ENCODE measurements at places on chromosomes 3 and 15.

GRCh38 chr3:170128259-170128976 lies 53.1 kb downstream of the PHC3 start:
- peak; percentile 91 for DNase-seq

GRCh38 chr3:28935146-28935545 lies 345.7 kb upstream of the RBMS3 start:
- no peak for DNase-seq

- DNase-seq = no peak
Measured at GRCh38 chr3:21356402-21356801, 394.6 kb downstream of the ZNF385D start.

DNA sequence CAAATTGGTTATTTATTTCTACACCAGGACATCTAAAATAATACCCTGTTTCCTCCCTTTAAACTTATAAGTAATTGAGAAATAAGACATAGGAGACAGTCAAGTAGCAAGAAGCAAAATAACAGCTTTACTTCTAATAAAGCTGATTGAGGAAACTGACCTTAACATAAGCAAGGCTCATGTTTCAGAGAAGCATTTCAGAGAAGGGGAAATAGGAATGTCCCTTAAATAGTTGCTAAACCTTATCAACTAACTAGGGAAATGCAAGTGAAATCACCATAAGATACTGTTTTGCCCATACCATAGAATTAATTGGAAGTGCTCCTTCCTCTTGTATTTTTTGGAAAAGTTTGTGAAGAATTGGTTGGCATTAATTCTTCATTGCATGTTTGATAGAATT lies 84.9 kb downstream of the B3GALNT1 start:
- DNase-seq = no peak

DNA sequence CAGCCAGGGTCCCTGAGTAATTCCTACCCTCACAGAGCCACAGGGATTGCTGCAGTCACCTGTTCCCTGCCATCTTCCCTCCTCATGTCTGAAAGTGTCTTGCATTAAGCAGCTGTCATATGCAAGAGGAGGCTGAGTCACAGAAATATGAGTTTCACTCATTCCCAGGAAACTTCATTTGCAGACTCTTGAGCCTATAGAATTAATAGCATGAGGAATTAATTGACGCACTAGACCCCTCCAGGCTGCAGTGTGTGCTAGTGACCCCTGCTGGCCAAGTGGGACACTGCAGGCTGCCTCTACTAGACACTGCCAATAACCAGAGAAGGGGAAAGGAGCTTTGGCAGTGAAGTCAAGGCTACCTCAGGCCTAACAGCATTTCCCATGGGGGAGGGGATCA lies 50.6 kb upstream of the SLC6A1 start:
- DNase-seq = no peak

DNA sequence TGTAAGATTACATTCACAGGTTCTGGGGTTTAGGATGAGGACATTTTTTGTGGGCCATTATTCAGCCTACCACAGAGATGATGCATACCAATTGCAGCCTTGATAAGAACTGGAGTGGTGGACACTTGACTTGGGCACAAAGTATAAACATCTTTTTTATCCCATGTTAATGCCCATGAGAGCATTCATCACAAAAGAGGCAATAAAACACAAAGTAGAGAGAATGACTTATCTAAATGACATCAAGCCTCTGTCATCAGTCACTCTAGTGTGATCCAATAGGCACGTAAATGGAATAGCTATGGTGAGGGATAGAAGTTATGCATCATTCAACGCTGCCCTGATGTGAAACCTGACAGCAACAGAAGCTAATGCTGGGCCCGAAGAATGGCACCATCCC lies 25.8 kb downstream of the VEPH1 start:
- DNase-seq = no peak

- DNase-seq = peak; percentile 18
Measured at GRCh38 chr15:42604894-42605744, 29.7 kb downstream of the STARD9 start.

DNA sequence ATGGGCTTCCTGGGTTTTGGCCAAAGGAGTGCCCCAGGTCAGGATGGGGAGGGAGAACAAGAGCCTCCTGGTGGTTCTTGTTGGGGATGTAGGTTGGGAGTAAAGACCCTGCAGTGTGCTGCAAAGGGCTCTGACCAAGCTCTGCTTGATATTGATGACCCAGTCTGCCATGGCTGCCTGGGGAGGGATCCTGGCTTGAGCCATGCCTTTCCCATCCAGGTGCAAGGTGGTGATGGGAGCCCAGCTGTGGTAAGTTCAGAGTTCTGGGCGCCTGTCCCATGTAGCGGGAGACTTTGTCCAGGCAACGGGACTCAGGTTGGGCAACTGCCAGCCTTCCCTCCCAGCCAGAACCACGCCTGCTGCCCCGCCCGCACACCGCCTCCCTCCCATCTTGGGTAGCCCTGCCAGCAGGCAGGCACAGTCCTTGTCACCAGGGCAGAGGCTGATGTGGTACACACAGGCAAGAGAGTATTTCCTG lies 2.6 kb downstream of the GNAI2 start:
- no peak for DNase-seq

DNA sequence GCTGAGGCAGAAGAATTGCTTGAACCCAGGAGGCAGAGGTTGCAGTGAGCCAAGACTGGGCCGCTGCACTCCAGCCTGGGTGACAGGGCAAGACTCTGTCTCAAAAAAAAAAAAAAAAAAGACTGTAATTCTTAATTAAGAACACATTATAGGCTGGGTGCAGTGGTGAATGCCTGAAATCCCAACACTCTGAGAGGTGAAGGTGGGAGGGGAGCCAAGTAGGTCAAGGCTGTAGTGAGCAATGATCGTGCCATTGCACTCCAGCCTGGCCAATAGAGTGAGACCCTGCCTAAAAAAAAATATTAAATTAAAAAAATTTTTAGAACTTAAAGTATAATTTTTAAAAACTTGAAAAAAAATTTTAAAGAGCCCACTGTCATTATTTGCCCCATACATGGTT lies 13.4 kb upstream of the ARPIN start:
- DNase-seq = no peak

- DNase-seq = no peak
Measured at GRCh38 chr3:16456784-16457415, 56.6 kb downstream of the RFTN1 start.

GRCh38 chr3:146638718-146639117 lies 33.6 kb upstream of the PLSCR5 start:
- DNase-seq = no peak
